Activated T-cell treated with anti-CD3 and anti-CD28 coated beads for 48 hours (primary cell): ENCODE measurements at places on chromosomes 6 and 20.

DNA sequence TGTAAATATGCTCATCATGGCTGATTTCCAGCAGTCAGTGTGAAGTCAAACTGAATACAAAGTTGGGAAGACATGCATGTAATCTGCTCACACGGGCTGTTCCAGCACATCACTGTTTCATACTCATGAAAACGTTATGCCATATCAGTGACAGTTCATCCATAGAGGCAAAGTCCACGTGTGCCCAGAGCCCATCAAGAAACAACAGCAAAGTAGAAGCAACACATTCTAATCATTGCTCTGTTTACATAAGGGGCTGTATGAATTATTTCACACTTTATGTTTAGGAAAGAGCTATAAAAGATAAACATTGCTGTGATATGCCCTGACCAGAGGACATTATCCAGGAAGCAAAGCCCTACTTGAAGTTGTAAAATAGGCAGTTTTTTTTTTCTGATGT, 157.0 kb upstream of the ENPP5 start:
- DNase-seq = no peak

DNA sequence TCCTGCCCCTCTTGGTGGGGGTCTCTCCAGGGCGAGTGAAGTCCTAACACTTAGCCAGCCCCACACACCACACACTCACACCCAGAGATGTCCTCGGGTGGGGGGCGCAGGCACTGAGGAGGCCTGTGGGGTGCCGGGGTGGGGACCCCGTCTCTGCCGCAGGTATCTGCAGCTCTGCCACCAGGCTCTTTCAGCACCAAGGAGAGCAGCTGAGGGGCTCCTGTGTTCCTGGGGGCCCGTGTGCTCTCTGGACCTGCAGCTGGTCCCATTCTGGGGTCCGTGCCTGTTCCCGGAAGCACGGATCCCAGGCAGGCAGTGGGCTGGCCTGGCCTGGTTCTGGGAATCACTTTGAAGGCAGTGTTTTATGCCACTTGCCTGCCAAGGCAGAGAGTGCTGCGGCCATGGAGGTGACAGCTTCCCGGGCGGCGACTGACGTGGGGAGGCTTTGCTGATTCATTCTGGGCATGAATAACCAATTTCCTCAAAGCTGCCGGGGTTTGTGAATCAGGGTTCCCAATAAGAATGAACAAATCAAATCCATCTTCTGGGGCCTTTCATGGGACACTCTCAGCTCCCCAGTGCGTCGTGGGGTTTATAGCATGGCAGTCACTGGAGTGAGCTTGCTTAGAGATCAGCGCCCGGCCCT, 54.4 kb upstream of the SLCO4A1 start:
- DNase-seq = no peak

GRCh38 chr6:157222201-157222981, 100.9 kb downstream of the TMEM242 start:
- DNase-seq = no peak

DNA sequence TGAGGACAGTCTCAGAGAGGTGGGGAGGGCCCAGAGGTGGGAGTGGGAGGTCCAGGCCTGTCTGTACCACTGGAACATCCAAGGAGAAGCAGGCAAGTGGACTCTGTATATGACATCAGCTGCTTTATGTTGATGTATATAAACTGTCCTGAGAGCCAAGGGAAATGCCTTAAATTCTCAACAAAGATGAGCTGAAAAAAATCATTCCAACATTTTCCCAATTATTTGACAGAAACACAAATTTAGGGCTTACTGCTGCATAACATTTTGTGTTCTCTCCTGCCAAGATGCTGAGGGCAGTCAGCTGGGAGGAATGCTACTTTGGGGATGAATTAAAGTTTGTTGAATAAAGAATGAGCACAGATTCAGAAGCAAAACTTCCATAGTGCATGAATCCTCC, 52.8 kb downstream of the FOXC1 start:
- DNase-seq = no peak

DNA sequence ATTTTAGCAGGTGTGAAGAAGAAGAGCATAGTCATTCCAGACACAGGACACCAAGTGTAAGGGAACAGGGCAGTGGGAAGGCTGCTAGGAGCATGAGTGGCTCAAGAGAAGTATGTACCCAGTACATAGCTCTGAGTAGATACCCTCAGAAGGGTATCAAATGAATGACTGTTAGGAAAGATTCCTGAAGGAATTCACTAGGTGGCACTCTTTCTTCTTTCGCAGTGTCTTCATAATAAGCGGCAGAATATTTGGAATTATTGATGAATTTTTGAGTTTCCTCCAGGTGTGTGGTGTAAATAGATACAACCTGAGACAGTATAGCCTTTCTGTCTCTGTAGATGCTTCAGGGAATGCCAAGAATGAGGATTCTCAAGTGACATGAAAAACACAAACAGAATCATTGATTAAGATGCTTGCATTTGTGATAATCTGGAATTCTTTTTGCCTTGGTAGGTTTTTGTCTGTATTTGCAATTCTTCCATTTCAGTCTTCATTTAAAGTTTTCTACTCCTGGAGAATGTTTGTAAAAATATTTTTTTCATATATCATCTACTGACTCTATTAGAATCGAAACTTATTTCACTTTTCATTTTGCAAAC, 264.3 kb upstream of the RIMS1 start:
- DNase-seq = no peak

- DNase-seq = no peak
These were observed 454.5 kb upstream of the CITED2 start for GRCh38 chr6:139828751-139829519.

DNA sequence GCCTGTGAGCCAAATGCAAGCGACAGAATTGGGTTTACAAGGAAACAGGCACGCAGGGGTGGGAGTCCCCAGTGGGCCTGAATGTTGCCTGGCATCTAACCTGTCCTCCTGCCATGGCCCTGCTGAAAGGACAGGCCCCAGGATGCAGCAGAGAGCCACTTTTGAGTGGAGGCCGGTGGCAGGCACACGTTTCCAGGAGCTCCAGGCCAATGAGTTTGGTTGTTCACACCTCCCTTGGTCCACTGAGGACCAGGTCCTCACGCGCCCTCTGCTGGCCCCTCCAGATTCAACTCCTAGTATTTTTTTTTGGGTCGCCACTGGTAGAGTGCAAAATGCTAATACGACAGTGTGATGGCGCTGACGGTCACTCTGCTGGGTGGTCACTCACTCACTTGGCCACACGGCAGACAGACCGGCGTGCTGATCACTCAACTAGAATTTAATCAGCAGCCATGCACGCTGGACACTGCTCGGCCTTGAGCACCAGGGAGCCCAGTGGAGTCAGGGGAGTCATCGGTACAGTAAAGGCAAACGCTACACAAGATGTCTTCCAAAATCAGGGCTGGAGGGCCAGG, 81.7 kb upstream of the NFATC2 start:
- DNase-seq = peak; percentile 59

GRCh38 chr20:32438331-32438858, 80.3 kb downstream of the ASXL1 start:
- no peak for DNase-seq

- no peak for DNase-seq
These were observed 62.4 kb upstream of the GMDS start for GRCh38 chr6:2307799-2308198.

GRCh38 chr20:37867289-37868195, 35.4 kb upstream of the VSTM2L start:
- no peak for DNase-seq

DNA sequence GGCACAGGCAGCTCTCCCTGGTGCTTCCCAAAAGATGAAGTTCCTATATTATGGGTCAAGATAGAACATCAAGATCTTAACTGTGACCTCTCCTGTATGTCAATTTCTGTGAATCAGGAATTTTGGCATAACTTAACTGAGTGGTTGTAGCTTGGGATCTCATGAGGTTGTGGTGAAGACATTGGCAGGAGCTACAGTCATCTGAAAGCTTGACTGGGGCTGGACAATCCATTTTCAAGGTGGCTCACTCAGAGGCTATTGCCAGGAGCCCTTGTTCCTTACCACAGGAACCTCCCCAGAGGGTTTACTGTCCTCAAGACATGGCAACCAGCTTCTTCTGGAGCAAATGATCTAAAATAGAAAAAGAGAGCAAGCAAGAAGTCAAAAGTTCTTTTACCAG, 252.2 kb downstream of the ADGB start:
- no peak for DNase-seq

GRCh38 chr20:4601630-4602296, 119.9 kb upstream of the PRND start:
- no peak for DNase-seq

GRCh38 chr6:148565930-148566663, 180.7 kb upstream of the UST start:
- DNase-seq = no peak

DNA sequence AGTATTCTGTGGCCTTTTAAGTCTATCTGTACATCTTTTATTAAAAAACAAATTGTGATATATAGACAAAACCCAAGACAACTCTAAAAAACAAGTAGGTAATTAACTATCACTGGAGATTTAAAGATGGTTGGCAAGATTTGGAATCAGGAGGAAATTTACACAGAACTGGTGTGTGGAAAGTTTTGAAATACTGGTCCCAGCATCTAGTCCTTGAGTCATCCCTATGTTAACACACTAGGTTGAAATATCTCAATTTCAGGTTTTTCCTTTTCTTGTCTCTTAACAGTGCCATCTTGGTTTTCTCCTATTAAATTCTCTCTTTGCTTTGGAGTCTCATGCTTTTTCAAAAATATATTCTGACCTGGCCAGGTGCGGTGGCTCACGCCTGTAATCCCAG, 27.5 kb downstream of the SASH1 start:
- no peak for DNase-seq

DNA sequence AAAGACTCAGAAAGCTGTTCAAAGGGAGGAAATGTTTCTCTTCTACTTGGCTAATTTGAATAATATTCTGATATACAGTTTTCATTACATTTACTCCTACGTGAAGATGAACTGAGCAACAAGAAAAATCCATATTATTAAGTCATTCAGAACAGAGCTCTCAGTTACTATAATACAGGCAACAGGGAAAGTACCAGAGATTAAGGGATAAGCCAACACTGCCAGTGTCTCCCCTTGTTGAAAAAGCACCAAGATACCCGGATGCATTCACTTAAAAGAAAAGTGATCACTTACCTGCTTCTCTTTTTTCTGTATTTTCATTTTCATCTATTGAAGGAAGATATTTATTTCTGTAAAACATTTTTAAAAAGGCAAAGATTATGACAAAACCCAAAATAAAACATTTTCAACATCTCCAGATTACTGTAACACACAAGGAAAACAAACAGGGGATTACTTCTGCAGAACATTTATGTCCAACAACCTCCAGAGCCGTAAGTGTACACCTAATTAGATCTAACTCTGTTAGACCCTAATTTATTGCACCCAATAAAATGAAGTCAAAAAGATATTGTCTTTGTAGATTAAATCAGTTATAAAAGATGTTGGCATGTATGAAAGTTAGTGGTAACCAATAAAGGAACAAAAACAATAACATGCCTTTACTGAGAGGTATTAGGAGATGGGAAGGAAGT, 67.0 kb downstream of the CHD6 start:
- no peak for DNase-seq

DNA sequence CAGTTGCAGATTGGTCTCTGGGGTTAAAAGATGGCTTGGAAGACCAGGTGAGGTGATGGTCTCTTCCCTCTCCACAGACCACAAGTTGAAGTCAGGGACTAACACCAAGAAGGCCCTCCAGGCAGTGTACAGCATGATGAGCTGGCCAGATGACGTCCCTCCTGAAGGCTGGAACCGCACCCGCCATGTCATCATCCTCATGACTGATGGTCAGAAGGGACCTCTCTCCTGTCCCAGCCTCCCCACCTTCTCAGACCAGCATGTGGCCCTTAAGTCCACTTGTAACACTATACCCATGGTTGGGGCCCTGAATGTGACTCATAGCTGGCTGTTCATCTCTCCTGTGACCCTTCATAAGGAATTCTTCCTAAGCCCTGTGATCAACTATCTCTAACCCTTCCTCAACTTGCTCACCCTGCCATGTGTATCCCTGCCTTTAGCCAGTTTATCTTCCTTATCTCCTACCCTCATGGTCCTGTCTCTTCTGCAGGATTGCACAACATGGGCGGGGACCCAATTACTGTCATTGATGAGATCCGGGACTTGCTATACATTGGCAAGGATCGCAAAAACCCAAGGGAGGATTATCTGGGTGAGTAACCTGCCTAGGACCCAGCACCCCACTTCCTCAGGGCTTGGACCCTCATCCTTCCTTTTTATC, 3.0 kb downstream of the CFB start:
- DNase-seq = no peak

GRCh38 chr6:142452993-142453392, 151.2 kb downstream of the ADGRG6 start:
- DNase-seq = no peak

- DNase-seq = no peak
These were observed 69.7 kb downstream of the ECT2L start for GRCh38 chr6:138865480-138866109.

- DNase-seq = no peak
These were observed 6.9 kb upstream of the RPS6KA2 start for GRCh38 chr6:166633732-166634535.

DNA sequence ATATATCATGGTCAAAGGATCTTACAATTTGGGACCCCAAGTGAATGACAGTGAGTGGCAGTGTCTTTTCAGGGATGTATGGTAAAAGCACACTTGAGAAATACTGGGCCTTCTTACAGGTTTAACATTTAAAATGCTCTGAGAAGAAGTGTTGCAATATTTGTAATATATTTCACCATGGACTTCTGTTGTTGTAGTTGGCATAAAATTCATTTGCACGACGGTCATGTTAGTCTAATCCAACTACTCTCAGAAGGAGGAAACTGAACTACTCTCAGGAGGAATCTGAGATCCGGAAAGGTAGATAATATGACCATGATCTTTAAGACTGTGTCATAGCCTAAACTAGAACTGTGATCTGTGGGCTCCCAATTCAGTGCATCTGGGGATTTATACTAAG, 700.1 kb downstream of the HDGFL1 start:
- no peak for DNase-seq

DNA sequence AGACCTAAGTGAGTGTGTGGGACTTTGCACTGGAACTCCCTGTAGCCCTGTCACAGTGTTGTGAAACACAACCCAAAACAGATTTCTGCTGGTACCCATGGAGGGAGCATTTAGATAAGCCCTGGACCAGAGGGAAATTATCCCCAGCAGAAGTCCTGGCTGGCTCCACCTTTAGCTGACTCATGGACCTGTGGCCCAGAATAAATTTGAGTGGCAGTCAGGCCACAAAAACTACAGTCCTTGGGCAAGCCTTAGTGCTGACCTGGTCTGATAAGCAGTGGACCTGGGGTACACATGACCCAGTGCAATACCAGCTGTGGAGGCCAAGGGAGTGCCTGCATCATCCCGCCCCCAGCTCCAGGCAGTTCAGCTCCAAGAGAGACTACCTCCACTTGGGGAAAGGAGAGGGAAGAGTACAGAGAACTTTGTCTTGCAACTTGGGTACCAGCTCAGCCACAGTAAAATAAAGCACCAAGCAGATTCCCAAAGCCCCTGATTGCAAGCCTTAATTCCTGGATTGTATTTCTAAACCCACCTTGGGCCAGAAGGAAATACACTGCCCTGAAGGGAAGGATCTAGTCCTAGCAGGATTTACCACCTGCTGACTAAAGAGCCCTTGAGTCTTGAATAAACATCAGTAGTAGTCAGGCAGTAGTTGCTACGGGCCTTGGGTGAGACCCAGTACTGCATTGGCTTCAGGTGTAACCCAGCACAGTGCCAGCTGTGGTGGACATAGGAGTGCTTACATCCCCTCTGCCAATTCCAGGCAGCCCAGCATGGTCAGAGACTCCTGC, 140.4 kb upstream of the COL21A1 start:
- no peak for DNase-seq

- DNase-seq = no peak
These were observed 8.5 kb downstream of the TRIM15 start for GRCh38 chr6:30171677-30172471.

GRCh38 chr6:74638412-74638811, 567.4 kb downstream of the COL12A1 start:
- no peak for DNase-seq

- no peak for DNase-seq
These were observed 22.3 kb downstream of the PPP1R14C start for GRCh38 chr6:150165020-150165702.
